Posterior vena cava (tissue), 2 donors: ENCODE measurements at places on chromosomes 5 and 9.

- no peak for DNase-seq
Measured at GRCh38 chr5:144731786-144732185, 561.1 kb downstream of the KCTD16 start.

GRCh38 chr5:155091063-155091648 is 77.6 kb downstream of the KIF4B start:
- DNase-seq = no peak

DNA sequence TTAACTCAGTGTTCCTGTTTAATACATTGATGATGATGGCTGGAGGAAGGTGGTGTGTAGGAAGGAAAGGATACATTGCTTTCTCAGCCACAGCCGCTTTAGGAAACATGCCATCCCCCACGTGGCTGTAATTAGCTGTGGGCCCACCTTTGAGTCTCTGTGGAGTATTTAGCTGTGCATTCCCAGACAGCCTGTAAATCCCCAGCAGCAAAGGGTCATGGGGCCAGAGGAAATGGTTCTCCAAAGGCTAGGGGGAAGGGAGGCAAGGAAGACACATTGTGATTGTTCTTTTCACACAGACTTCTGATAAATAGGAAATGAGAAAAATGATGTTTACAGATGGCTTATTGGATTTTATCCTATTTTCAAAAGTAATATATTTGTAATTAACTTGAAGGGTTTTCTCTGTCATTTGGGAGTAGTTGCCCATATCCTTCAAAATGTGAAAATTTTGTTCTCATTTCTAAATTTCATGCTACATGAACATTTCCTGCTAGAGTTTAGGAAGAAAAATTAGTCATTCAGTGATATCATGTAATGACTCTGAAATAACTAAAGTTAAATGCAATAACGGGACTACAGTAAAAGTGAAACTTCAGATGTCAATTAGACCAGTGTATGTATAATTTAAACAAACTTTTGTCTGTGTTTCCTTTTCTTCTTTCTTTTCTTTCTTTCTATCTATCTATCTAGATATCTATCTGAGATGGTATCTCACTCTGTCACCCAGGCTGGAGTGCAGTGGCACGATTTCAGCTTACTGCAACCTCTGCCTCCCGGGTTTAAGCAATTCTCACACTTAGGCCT is 24.3 kb upstream of the F2R start:
- DNase-seq = no peak

DNA sequence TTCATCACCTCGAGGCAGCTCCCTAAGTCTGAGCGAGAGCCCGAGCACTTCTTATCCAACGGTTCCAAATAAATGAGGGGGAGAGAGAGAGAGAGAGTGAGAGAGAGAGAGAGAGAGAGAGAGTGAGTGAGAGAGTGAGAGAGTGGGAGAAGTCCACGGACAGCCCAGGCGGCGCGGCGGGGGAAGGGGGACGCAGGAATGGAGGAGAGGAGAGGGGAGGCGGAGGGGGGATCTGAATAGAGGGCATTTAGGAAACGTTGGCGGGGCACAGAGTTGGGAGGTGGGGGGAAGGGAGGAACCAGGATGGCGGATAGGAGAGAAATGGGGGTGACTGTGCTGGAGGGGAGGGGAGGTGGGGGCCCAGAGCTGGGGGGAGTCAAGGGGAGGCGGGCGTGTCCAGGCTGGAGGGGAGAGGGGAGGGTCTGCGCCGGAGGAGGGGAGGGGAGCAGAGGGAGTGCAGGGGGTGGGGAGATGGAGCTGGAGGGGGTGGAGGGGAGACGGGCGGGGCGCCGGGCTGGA is 398 bp upstream of the BASP1 start:
- DNase-seq = no peak

GRCh38 chr5:57539281-57539701 is 56.7 kb upstream of the ACTBL2 start:
- no peak for DNase-seq
